ENCODE measurements at places on chromosomes 7 and 10. TPM values are rescaled to one million over a fixed set of nuclear protein-coding genes. Genes with fewer than 3 reads are reported as not detected.
A peak's percentile ranks its signal among the peaks of the same experiment; 100 is the strongest.

GRCh38 chr10:48444266-48444665 lies 137.8 kb downstream of the MAPK8 start:
- peak; percentile 45 for ATAC-seq

Gene TRIM50
- total RNA-seq = not detected

GRCh38 chr7:6235029-6235871 lies 37.2 kb downstream of the CYTH3 start:
- ATAC-seq = no peak

GRCh38 chr10:94264085-94264484 lies 98.7 kb downstream of the NOC3L start:
- no peak for ATAC-seq

DNA sequence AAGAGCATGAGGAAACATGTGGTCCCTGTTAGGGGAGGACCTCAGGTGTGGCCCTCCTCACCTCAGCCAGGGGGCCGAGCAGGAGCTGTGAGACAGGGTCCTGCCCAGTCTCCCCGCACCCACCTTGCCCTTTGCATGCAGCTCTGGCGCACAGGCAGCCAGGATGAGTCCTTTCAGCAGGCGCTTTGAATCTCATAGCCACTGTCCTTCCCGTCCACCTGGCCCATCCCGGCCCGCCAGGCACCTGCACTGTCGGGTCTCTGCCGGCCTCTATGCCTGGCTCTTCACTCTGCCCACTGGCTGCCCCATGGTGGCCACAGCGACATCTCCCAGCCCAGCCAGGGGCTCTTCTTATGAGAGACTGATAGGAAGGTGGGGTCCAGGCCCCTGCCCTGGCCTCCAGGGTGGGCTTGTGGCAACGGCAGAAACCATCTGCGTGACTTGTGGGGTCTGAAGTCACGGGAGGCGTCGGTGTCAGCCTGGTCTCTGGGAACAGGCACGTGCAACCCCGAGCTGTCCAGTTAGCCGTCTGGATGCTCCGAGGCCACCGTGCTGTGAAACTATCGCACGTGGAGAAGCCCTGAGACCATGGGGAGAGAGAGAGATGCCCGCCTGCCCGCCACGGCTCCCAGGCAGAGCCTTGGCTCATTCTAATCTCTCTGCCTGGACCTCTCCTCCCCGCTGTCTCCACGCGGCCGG lies 37.4 kb downstream of the FOXL3 start:
- no peak for ATAC-seq

DNA sequence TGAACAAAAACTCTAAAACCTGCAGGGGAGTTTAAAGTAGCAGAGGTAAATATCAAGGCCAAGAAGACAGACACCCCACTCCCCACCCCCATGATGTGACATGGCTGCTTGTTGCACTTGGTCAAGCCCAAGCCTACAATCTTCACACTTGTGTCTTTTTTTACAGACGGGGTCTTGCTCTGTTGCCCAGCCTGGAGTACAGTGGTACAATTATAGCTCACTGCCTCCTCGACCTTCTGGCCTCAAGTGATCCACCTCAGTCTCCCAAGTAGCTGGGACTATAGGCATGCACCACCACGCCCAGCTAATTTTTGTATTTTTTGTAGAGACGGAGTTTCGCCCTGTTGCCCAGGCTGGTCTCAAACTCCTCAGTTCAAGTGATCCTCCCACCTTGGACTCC lies 71.9 kb upstream of the CYTH3 start:
- ATAC-seq = no peak

DNA sequence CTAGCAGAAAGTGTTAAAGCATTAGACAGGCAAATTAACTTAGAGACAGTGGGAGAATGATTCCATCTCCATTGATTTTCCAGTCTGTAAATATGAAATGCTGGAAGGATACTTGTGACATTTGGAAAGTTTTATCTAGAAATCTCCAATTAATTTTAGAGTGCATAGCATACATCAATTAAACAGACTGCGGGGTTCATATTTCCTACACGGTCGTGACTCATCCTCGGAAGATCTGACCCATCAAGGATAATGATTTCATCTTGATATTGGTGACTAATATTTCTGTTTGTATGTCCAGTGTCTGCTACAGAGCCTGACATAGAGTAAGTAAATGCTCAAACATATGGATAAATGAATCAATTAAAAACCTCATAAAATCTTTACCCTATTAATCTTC lies 474.9 kb downstream of the KCNMA1 start:
- ATAC-seq = no peak

Gene NODAL
- 0.48 TPM for total RNA-seq

DNA sequence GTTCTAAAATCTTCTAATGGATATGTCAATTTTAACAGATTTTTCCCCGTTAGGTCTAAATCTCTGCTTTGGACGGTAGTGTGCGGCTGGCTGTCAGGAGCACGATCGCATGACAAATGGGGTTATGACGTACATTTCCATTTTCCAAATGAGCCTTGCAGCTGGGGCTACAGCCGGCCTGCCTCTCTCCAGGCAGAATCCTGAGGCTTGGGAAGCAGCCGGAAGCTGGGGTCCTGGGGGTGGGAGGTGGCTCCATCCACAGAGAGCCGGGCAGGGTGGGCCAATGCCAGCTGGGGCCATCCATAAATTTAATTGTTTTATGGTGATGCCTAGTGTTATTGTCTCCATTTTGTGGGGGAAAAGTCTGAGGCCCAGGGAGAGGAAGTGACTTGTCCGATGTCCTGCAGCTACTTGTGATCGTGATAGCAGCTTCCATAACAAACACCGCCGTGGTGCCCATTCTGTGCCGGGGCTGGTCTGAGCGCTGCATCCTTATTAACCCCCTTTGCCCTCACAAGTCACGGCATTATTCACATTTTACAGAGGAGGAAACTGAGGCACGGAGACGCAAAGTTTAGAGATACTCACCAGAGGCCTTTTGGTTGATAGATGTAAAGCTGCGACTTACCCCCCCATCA lies 53.0 kb upstream of the EBF3 start:
- no peak for ATAC-seq

DNA sequence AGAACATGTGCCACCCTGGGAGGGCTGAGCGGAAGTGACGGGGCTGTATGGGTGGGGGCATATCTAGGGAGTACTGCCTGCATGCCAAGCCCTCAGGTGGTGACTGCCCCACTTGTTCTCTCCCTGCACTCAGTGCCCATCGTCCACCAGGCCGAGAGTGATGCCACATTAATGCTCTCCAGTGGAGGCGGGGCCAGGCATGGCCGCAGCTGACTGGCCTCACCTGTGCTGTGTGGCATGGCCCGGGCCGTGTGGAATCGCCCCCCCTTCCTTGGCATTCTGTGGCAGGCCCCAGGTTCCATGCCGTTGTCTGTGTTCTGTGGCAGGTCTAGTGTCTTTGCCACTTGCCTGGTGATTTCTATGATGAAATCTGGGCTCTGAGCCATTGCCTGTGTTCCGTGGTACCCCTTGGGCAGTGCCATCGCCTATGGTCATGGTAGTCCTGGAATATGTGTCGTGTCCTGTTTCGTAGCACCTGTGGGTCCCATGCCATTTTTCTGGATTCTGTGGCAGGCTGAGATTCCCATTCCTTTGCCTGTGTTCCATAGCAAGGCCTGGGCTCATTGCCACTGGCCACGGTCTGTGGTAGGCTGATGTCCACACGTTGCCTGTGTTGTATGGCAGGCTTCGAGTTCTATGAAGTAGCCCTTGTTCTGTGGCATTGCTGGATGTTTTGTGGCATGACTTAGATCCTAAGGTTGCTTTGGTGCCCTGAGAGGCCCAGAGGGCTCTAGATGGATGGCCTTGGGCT lies 8.9 kb downstream of the FLNC start:
- no peak for ATAC-seq

- ATAC-seq = no peak
These were observed 57.0 kb downstream of the CDC123 start for GRCh38 chr10:12252882-12253546.

DNA sequence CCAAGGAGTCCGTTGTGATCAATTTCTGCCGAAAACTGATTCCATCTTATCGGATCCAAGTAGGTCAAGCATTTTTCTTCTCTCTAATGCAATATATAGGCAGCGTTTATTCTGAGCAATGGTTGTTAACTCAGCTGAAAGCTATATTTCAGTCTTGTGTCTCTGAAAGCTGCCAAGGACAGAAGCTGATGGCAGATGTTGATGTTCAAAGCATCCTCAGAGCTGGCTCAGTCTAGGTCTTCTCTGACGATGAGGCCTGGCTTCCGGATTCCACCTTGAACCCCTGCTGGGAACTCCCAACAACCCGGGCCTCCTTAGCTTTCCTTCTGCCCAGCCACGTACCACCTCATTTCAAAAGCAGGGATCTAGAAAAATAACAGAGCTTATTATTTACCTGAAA lies 863.6 kb downstream of the NRG3 start:
- no peak for ATAC-seq

GRCh38 chr10:13674645-13675588 lies 88.2 kb downstream of the PRPF18 start:
- ATAC-seq = no peak

Gene PKD2L1
- not detected for total RNA-seq

Gene SEMA3C
- total RNA-seq = 9.5 TPM

Gene CAV1
- total RNA-seq = 40.6 TPM

DNA sequence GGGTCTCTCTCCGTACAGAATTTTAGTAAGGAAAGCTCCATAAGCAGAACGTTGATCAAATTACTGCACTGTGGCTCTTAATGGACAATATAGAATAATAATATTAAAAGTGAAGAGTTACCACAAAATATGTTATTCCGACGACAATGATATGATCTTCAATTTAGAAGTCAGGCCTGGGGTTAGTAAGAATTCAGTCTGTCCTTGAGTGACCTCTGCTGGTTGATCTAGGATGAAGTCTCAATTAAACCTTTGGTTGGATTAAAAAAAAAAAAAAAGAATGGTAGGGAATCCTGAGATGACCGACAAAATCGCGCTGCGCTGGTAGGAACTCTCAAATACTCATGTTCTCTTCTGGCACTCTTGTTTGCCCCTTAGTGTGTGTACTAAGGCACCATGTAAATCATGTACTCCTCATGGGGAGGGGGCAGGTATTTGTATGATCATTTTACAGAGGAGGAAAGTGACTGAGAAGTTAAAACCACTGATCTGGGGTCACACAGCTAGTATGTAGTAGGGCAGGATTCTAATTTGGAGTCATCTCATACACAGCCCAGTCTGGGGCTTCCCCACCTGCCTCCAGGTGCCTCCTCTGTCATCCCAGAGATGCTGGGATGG lies 161.3 kb upstream of the NPVF start:
- peak; percentile 29 for ATAC-seq

GRCh38 chr7:159136442-159136841 lies 8.2 kb downstream of the VIPR2 start:
- no peak for ATAC-seq

DNA sequence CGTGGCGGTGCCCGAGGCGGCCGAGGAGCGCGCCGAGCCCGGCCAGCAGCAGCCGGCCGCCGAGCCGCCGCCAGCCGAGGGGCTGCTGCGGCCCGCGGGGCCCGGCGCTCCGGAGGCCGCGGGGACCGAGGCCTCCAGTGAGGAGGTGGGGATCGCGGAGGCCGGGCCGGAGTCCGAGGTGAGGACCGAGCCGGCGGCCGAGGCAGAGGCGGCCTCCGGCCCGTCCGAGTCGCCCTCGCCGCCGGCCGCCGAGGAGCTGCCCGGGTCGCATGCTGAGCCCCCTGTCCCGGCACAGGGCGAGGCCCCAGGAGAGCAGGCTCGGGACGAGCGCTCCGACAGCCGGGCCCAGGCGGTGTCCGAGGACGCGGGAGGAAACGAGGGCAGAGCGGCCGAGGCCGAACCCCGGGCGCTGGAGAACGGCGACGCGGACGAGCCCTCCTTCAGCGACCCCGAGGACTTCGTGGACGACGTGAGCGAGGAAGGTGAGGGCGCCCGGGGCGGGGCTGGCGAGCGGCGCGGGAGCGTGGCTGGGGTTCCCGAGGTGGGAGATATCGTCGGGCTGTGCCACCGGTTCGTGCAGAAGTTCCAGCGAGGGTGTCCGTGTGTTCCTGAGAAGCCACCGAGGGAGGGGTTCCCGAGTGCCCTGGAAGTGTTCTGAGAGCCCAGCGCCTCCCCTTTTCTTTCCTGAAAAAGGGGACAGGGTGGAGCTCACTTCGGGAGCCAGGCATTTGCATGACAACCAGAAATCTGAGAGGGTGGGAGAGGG lies 495 bp downstream of the EIF3B start:
- peak; percentile 3 for ATAC-seq

- ATAC-seq = no peak
These were observed 59.1 kb downstream of the TES start for GRCh38 chr7:116269466-116269865.

- no peak for ATAC-seq
These were observed 60.7 kb downstream of the CNTNAP2 start for GRCh38 chr7:146177301-146177700.

Gene PKD1L1
- total RNA-seq = 0.36 TPM

- ATAC-seq = peak; percentile 53
These were observed 488 bp downstream of the ARMC10 start for GRCh38 chr7:103075337-103075918.

DNA sequence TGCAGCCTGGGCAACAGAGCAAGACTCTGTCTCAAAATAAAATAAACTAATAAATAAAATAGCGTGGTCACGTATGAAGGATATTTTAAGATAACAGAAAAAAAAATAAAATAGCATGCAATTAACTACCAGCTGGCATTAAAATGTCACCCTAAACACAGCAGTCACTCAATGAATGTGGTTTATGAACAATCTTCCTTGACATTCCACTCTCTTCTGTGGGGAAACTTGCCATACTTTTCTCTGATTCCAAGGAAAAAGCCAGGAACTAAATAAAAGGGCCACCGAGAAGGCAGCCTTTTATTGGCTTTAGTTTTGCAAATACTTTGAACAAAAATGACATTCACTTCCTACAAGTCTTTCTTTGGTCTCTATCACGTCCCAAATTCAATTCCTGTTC lies 266.6 kb downstream of the PARD3 start:
- no peak for ATAC-seq

Gene APBB1IP
- 1.4 TPM for total RNA-seq

- no peak for ATAC-seq
These were observed 83.0 kb upstream of the INSYN2A start for GRCh38 chr10:127279334-127279774.

GRCh38 chr7:33762911-33763306 lies 142.4 kb upstream of the BMPER start:
- ATAC-seq = no peak

Gene STEAP1B
- total RNA-seq = 2.0 TPM

GRCh38 chr7:155684543-155684942 lies 40.1 kb downstream of the RBM33 start:
- no peak for ATAC-seq

- ATAC-seq = peak; percentile 73
These were observed 20.9 kb downstream of the SLC29A3 start for GRCh38 chr10:71339796-71340589.

DNA sequence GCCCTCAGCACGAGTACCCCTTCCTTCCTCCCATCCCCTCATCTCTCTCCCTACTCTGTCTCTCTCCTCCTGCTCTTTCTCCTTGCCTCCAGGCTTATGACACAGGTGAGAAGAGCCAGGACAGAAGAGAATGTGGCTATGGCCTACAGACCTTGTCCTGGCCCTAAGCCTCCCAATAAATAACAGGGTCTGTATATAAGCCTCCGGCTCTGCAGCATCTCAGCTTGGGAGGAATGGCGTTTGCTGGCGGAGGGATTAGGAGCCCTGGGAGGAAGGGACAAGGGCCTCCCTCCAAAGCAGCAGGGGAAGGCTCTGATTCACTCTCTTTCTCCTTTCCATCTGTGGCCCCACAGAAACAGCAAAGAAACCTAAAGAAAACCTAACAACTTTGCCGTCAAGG lies 45.8 kb downstream of the COL13A1 start:
- ATAC-seq = no peak
